Stimulated activated CD4-positive, alpha-beta T cell treated with anti-CD3 and anti-CD28 coated beads, TNF-alpha, amount 100 ng/mL, for 4 hours (primary cell): ENCODE measurements at places on chromosomes 4 and X.

DNA sequence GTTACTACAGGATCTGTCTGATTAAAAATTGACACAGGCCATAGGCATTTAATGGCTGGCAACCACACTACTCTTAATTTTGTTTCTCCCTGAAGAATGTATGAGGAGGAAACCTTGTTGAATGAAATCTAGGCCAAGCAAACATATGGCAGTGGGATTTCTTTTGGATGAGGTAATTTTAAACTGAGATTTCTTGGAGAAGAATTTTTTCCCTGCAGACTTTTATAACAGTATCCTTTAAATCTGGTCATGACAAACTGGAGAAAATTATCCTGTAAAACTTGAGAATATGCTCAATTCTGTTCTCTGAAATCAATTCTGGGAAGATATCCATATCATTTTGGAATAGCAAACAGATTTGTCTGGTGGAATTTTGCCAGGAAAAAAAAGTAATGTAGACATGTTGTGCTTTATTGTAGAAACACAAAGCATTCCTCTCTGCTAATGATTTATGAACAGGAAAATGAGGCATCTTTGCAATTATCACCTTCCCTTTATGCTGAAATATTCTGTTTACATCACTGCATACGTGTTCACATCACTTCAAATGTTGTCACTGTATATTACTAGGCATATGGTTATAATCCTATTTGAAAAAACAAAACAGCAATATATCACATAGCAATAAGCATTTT lies 108.3 kb upstream of the ARSJ start:
- no peak for DNase-seq

- DNase-seq, result no peak
Measured at GRCh38 chr4:64340218-64341110, 68.8 kb downstream of the TECRL start.

DNA sequence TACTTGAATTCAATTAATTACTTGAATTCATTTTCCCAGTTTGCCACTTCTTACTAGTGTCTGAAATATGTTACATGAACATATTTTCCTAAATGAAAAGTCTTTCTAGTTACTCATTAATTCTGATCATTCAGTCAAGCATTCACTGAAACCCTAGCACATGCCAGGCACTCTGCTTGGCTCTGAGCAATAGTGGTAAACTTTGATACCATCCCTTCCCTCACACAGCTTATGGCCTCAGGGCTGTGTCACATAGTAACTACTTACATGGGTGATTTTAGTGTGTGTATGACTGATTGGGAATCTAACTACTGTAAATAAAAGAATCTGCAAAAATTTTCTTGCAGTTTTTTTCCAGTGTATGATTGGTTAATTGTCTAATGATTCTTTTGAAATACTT lies 32.7 kb downstream of the METAP1 start:
- DNase-seq, result no peak

GRCh38 chr4:25835384-25835783 lies 27.4 kb downstream of the SEL1L3 start:
- DNase-seq, result no peak

- DNase-seq, result no peak
Measured at GRCh38 chrX:18031726-18032375, 170.8 kb upstream of the RAI2 start.

- no peak for DNase-seq
Measured at GRCh38 chr4:149719806-149720205, 95.8 kb downstream of the IQCM start.

DNA sequence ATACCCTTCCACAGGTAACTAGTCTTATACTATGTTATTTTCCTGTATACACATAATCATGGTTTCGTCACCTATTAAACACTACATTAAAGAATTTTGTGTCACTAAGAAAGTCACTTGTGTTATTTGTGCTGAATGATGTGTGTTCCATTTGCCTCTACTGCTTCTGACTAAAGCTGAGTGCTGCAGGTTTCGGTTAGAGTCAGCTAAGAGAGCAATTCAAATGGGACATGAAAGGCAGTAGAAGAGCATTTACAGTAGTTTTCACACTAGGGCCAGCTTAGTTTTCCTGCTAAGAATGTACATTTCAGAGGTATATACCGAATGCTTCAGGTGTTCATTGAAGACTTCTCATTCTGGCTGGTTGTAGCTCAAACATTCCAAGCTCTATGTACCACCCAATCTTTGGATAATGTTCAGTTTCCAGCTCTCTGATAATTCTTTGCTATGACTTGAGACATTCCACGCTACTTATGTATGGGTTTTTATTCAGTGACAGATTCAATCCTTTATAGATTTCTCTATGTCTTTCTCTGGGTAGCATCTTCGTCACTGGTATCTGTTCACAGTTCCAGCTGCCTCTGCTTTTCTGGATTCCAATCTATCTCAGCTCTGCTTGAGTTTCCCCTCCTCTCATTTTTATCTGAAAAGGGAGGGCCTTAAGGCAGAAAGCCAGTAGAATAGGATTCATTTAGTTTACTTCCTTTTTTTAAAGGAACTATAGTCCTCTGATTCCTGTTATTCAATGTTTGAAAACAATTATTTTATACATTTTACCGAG lies 164.4 kb downstream of the CXXC4 start:
- no peak for DNase-seq

DNA sequence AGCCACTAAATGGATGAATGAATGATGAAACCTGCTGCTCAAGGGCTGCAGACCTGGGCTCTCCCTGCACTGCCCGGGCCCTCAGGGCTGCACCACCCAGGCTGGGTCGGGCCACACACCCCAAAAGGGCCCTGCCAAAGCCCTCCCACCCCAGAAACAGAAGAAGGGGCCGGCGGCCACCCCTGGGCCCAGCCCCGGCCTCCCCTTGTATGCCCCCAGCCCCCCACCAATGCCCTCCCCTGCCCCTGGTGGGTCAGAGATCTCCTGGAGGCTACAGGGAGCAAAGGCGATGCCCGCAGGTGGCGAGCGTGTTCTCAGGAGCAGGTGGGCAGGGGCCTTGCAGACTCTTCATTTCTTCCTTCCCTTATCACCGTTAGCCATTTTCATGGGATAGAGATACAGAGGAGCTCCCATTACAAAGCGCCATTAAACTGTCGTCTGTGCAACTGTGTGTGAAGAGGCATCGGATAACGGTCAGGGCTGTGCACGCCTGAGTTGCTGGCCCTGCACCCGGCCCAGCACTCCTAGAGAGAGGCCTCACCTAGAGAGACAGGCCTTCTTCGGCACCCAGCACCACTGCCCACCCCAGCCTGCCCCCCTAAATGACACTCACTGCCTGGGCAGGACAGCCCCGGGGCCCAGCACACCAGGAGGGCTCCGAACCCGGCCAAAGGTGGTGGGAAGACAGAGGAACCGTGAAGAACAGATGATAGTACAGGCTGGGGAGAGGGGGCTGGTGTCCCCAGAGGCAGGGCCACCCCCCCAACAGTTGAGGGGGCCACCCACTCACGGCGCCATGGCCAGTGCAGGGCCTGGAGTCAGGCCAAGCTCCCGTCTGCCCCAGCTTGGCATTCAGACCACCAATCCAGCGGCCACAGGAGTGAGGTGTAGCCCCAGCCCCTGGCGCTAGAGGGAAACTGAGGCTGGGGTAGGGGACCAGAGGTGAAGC lies 133.7 kb downstream of the FAM53A start:
- no peak for DNase-seq

DNA sequence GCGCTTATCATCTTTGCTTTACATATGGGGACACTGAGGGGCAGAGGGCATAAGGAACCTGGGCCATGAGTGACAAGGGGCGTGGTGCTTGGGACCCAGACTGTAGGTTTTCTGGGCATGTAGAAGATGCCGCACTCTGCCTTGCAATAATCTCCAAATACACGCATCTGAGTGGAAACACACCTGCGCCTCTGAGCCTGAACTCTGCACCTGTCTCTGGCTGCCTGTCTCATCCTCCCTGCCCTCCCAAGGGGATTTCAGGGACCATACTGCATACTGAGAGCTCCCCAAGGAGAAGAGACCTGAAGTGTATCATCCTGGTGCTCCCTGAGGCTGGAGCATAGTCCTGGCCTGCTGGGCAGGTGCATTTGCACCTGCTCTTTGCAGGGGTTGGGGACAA lies 34.7 kb upstream of the ASMTL start:
- no peak for DNase-seq

DNA sequence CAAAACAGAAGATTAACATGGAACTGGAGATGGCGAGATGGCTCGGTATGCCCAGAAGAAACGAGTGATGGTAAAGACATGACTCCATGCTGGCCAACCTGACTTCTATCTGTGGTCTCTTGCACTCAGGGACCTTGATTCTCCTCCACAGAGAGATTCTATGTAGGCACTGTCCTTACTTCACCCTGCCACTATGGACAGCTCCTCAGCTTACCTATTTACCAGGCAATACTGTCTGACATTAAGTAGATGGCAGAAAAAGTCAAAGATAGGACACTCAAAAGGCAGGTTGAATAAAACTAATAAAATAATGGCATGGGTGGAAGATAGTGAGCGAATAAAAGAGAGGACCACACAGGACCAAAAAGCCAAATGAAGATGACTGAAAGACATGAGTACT lies 35.2 kb upstream of the NDNF start:
- DNase-seq, result no peak

- no peak for DNase-seq
Measured at GRCh38 chr4:53280846-53281245, 85.0 kb downstream of the SCFD2 start.

DNA sequence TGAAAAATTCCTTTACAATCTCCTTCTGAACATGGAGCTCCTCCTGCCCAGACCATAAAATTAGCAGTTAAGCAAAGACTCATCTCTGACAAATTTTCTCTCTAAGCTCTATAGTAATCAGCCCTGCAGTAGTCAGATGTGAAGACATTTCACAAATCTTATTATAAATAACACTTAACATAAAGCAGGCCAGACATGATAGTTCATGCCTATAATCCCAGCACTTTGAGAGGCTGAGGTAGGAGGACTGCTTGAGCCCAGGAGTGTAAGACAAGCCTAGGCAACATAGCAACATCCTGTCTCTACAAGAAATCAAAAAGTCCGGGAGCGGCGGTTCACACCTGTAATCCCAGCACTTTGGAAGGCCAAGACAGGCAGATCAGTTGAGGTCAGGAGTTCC lies 29.9 kb downstream of the TRMT2B start:
- DNase-seq, result no peak
